ENCODE measurements at places on chromosomes 3 and 15.

GRCh38 chr3:64163019-64163754 is 62.1 kb downstream of the PRICKLE2 start:
- no peak for DNase-seq

DNA sequence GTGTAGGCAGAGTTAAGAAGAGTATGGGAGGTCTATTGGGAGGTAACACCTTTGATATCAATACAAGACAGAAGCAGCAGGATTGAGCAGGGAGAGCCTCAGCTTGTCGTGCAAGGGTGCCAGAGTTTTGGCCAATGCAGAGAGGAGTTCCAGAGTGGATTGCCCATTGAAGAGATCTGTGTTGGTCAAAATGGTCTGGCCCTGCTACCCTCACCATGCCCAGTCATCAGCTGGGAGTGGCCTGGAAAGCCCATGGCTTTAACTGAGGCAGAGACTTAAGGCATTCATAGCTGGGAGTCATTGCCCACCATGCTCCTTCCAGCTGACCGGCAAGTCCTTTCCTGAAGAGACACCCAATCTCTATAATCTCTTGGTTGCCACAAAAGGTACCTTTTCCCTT is 271.3 kb downstream of the ABHD5 start:
- no peak for DNase-seq

- no peak for DNase-seq
Measured at GRCh38 chr3:106540743-106541142, 671.9 kb upstream of the CBLB start.

GRCh38 chr15:63083541-63083940 is 38.1 kb upstream of the LACTB start:
- no peak for DNase-seq

DNA sequence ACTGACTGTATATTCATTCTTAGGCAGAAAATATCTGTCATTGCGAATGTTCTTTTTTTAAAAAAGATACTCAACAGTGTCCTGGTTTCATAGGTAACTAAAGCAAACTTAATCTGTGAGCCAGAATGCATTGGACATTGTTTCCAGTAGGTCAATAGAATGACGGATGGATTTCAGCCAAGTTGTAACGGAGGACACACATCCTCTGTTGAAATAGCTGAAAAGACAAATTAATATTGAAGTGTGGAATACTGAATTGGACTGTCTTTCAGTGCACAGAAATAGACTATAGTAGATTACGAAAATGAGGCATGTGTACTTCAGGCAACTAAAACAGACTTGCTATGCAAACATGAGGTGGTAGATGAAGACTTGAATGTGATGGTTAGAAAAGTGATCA is 461.6 kb downstream of the WDR72 start:
- DNase-seq, result no peak

DNA sequence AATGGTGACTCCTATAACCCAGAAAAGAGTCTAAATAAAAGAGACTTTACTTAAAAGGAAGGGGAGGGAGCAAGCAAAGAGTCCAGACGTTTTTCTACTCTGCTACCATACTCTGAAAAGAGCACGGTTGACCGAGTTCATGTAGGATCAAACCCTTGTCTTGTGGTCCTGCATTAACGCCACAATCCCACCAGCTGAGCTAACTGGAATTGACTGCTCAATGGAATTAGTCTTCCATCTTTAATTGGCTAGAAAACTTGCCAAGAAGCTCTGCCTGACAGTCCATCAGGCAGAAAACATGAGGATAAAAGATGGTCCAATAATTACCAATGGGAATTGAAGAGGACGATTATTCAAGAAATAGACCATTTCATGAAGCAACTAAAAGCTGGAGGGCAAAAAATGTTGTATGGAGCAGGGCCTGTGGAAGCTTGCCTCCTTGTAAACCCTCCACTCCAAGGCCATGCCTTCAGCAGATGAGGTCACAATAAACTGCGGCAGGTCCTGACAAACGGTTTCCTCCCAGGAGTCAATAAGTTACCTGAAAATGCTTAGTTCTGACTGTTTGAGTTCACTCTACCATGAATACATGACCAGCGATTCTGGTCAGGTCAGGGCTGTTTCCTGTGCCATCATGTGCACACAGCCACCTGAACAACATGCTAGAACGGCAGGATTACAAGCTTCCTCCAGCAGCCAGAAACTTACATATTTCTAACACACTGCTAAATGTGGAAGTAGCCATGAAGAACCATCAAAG is 35.6 kb upstream of the ARHGEF3 start:
- DNase-seq, result no peak

Measured in head of caudate nucleus (tissue), 42 donors.